Vein endothelial cell (primary cell): ENCODE measurements at places on chromosomes 6 and 20. TPM values are rescaled to one million over a fixed set of nuclear protein-coding genes. Genes with fewer than 3 reads are reported as not detected.

Gene GJE1
- not detected in 2 replicates for total RNA-seq

Gene IGF2R
- 94.4 TPM in 2 replicates for total RNA-seq

Gene RAET1L
- not detected in 2 replicates for total RNA-seq

Gene CFAP61
- not detected in 2 replicates for total RNA-seq

Gene PTCRA
- total RNA-seq = not detected in 2 replicates

Gene CALHM4
- total RNA-seq = 0.33 and 0.38 TPM in 2 replicates

Gene TCF21
- not detected in 2 replicates for total RNA-seq

Gene BTNL2
- not detected in 2 replicates for total RNA-seq

Gene STMND1
- total RNA-seq = not detected in 2 replicates

Gene TMEM242
- 5.6 and 7.1 TPM in 2 replicates for total RNA-seq

Gene TDP2
- 17.6 and 23.8 TPM in 2 replicates for total RNA-seq

Gene NFS1
- 20.0 and 20.9 TPM in 2 replicates for total RNA-seq

Gene ARMH2
- not detected in 2 replicates for total RNA-seq

Gene FOXF2
- total RNA-seq = 0.10 TPM in 1 of 2 replicates, not detected in the other
